ENCODE measurements at places on chromosomes 6 and 20.
A peak's percentile ranks its signal among the peaks of the same experiment; 100 is the strongest.

DNA sequence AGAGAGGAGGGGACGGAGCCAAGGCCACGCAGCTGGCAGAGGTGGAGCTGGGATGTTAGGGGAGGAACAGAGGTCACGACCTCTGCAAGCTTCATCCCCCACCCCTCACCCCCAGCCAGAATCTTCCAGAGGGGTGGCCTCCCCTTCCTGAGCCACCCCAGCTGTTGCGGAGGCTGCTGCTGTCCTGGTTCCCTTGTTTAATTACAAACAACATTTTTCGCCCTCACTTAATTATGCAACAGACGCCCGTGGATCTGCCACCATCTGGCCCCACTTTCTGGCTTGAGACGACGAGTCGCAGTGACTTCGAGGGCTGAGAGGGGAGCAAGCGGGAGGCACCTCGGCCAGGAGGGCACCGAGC lies 153.7 kb upstream of the PTPN1 start:
- no peak for DNase-seq

- no peak for DNase-seq
Observed at GRCh38 chr6:132513831-132514545, 1.1 kb upstream of the STX7 start.

GRCh38 chr6:37099442-37099841 lies 70.5 kb upstream of the PIM1 start:
- no peak for DNase-seq

- no peak for DNase-seq
Observed at GRCh38 chr20:61482056-61482887, 230.2 kb downstream of the CDH4 start.

- DNase-seq, result peak; percentile 35
Observed at GRCh38 chr6:118810420-118811027, 83.4 kb upstream of the ASF1A start.

- DNase-seq, result no peak
Observed at GRCh38 chr6:41255638-41256246, 27.6 kb downstream of the TREML4 start.

- DNase-seq, result no peak
Observed at GRCh38 chr6:122422614-122423267, 23.3 kb downstream of the HSF2 start.

DNA sequence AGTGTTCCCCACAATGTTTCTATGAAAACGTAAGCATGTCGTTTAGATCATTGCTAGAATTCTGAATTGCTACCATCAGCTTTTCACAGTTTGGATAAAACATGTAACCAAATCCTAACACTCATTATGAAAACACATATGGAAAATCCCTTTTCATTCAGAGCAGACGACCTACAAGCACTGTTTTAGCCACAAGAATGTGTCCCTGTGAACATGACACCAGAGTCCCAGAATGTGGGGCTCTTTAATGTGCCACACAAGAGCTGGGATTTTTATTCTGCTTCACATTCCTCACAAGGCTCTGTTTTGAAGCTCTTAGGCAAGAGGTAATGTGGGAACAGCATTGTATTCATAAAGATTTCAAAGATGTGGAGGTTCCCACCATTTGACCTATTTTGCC lies 141.1 kb upstream of the CITED2 start:
- no peak for DNase-seq

DNA sequence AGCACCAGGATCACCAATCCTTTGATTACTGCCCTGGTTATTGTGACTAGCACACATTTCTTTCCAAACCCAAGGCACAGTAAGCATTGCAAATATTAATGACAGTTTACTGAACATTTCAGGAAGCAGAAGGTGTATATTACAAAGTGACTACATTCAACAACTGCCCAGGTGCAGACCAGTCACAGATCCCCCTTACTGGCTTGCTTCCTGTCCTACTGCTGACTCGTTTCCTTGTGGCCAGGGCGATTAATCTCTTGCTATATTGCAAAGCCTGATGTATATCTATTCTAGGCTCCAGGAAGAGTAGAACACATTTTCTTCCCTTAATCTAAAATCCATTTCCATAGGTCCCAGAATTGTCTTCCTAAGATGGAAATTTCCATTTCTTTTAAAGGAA lies 77.2 kb upstream of the EPHA7 start:
- no peak for DNase-seq

DNA sequence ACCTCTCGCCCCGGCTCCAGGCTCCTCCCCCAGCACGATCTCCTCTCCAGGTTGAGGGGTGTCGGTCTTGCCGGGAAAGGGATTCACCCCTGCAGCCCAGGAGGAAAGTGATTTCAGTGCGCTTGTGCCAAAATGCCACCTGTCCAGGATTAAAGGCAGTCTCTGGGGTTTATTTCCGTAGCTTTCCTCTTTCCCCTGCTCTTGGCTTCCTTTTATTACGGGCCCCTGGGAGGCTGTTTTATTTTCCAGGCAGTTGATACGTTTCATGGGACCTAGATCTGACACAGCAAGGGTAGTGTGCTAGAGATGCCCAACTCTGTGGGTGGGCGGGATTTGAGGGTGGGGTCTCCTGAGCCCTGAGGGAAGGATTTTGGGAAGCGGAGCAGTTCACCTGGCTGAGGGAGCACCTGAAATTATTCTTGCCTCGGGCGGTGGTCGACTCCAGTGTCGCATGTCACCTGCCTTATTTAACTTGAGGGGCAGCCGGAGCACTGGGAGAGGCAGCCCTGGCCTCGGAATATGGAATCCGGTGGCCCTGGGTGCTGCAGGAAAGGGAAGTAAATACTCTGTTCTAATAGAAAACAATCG lies 9.5 kb upstream of the NKX2-2 start:
- DNase-seq, result no peak

DNA sequence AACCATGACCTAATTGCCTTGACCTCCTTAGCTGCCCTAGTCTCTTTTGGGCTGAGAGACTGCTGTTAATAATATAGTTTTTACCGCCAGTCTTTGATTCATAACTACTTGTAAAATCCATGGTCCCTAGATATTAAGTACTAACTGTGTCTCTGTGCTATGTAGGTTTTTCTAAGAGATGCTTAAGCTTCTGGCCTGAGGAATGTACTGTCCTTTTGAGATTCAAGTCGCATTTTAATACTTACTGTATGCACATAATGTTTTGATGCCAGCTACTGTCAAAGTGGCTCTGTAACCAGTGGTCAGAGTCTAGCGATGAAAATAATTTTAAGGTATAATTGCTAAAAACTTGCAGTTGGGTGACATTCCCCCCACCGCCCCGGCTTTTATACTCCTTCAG lies 2.1 kb downstream of the AKAP12 start:
- DNase-seq, result no peak

DNA sequence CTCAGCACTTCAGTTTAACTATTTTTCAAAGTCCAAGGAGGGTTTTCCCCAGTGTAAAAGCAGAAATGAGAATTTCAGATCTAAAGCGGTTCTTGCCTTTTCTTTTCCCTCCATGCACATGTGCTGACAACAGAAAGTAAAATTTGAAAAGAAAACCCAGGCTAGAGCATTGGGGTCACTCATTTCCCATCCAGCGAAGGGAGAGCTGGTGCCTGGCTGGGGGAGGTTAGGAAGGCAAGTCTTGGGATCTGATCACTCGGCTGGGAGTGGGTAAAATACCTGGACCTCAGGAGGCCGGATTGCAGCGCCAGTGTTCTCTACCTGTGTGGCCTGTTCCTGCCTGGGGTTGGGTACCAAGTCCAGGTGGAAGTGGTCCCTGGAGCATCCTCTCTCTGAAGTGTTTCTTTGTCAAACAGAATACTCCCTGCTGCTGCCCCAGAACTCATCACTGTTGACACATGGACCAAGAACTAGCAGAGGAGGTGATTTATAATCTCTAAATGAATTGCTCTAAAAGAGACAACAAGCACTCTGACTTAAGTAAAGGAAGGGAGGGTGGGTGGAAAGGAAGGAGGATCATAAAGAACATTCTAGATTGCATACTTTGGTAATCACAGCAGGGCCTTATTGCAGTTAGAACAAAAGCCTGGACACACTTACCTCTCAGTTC lies 136.0 kb downstream of the MTHFD1L start:
- no peak for DNase-seq

GRCh38 chr6:124008000-124008987 lies 204.6 kb downstream of the NKAIN2 start:
- DNase-seq, result no peak

DNA sequence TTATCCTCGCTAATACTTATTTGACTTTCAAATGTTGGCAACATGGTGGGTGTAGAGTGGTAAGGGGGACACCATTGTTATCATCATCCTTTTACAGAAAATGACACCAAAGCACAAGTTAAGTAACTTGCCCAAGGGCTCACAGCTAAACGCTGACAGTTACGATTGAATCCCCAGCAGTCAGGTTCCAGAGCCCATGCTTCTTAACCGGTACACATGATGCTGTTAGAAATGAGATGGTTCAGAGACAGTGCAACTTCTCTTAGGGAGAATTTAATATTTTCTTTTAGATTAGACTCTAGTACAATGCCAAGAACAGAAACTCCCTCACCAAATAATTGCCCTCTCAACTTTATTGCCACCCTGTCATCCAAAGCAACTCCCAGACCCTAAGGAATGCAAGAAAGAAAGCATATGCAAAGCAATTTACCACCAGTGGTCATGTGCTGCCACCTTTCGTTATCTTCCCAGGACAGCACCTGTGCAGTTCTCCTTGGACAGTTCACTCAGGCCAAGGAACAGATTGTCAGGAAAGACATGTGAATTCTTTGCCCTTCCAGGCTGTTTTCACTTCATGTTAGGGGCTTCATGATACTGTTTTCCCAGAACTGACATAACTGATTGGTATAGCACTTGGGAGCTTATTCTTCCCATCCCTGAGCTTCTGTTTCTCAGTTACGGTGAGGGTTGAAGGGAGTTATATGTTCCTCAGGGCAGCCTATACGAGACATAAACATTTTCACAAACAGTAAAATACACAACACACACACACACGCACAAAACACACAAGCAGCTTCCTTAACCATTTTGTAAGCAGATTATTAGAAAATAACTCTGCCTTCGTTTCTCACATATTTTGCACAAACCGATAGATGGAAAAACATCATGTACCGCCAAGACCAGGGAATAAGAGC lies 5.1 kb downstream of the HLA-DMA start:
- no peak for DNase-seq

DNA sequence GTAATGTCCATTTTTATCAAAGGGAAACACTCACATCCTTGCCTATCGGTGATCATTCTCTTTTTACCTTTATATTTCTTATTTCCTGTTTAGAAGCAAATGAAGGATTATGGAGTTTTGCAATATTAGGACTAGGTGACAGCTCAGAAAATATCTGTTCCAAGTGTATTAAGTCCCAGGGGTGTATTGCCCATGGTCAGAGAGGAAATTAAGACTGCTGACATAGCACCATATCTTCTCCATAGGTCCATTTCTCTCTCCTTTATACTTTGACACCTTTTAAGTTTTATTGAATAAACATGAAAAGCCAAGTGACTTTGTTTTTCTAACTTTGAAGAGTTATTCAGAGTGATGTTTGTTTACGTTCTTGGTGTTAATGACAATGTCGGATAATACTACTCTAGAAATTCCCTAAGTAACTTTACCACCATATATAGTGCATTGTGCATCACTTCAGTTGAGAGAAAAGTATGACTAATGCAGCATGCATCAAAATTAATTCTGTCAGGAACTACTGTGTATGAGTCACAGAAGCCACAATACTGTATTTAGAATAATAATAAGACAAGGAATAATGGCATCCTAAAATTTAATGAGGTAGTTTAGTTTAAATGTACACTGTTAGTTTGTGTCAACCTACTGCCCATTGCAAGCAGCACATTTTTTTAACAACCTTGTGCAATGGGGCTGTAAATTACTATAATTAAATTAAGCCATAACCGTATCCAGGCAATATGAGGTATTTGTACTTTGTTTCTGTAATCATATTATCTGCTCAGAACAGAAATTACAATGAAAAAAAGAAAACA lies 474.4 kb upstream of the RNF217 start:
- DNase-seq, result no peak

GRCh38 chr6:53541900-53542299 lies 3.0 kb downstream of the GCLC start:
- DNase-seq, result no peak
